ENCODE measurements at places on chromosomes 16 and 17.

GRCh38 chr16:8127070-8127469 lies 463.2 kb downstream of the TMEM114 start:
- no peak for DNase-seq

- DNase-seq, result no peak
These were observed 19.7 kb downstream of the GOSR2 start for GRCh38 chr17:46942441-46943217.

DNA sequence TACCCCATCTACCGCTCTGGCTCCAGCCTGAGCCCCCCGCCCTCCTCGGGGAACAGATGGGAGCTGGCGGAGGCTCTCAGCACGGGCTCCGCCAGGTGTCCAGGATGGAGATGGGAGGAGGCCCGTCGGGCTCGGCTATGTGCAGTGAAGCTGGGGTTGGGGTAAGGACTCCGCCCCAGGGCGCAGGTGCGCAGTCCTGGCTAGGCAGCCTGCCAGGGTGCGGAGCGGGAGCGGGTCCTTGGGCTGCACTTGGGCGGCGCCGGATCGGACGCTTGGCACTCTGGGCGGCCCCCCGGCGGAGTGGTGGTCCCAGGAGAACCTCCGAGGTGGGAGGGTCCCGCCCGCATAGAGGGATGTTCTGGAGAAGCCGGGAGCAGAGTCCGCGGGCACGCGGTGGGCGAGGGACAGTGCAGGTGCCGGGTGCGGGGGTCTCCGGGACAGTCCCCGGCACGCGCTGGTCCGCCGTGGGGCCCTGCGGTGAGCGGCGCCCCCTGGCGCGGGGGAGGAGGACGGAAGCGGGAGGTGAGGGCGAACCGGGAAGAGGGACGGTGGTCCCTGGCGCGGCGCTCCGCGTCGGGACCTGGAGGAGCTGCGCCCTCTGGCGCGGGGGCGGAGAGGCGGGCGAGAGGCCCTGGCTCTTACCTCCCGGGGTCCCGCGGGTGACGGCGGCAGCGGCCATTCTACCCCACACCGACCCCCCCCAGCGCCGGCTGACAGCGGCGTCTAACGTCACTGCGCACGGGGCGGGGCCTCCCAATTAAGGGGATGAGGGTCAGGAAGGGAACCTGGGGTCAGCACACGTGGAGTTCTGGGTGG lies at the start of gene CAMTA2:
CAMTA2 (minus strand) TSS at position 725 of the 816 bp plus-strand sequence. CDS start 1,453 bp downstream, outside the sequence.
- DNase-seq, result peak; percentile 83

DNA sequence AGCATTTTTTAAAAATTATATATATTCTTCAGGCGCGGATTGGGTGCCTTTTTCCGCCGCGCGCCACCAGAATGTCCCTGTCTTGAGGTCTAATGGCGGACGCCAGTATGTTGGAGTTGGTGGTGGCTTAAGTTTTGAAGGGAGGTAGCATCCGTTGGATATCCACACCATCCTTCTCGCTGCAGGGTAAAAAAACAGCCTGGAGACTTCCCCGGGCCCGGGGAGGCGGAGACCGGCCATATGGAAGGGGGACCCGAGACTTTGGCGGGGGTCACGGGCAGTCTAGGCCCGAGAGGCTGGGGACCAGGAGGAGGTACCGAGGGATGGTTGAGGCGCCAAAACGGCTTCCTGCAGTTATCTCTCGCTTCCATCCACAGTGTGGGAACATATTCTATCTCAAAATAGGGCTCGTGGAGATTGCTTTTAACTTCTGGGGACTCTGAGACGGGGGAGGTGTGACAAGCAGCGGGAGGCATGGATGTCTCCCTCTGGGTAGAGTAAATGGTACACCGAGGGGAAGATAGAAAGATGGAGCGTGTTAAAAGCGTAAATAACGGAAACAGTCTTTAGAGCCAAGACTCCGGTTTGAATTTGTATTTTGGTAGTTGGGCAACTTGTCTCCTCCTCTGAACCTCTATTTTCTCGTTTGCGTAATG lies at the start of gene SF3B3:
SF3B3 (plus strand) TSS at position 74 of the 656 bp plus-strand sequence. CDS start 2,841 bp downstream, outside the sequence.
- peak; percentile 69 for DNase-seq

DNA sequence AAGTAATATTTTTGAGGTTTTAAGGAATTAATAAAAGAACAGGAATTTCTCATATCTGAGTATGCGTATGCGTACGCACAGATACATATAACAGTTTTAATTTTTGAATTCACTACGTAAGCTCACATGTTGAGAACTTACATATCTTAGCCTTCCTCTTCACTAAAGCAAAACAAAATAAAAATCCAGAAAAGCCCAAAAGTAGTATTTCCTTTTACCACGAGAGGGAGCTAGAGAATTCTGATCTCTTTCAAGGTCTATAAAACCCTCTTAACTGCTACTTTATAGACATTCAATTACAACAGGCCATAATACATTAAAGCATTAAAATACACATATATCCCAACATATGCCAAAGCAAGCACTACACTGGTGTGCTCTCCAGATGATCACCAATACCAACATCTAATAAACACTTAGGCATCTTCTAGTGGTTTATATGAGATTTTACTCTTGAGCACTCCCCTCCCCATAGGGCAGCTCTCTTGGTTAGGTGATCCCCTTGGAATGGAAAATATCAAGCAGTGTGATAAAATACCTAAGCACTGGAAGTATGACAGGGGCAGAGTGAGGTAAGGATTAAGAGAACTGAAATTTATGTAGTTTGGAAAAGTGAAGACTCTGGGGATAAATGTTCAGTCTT lies 94.0 kb downstream of the SKAP1 start:
- no peak for DNase-seq

DNA sequence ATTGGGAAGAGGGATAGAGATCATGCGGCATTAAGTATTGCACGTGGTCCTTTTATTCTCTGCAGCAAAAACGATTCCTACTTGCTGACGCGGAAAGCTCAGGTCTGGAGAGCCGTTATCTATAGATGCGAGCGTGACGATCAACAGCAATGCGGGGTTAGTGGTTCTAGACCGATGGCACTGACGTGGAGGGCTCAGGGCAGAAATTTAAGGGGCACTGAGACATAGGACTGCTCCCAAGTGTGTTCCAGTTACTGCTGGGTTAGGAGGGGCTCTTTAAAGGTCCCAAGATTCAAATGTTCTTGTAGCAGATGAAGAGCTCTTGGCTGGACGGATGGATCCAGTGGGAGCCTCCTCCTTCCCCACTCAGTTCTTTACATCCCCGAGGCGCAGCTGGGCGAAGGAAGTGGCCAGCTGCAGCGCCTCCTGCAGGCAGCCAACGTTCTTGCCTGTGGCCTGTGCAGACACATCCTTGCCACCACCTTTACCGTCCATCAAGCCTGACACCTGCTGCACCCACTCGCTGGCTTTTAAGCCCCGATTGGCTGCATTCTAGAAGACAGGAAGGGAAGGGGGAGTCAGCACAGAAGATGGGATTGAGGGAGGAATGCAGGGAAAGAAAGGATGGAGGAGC lies 732 bp upstream of the EXOSC6 start:
- DNase-seq, result no peak

DNA sequence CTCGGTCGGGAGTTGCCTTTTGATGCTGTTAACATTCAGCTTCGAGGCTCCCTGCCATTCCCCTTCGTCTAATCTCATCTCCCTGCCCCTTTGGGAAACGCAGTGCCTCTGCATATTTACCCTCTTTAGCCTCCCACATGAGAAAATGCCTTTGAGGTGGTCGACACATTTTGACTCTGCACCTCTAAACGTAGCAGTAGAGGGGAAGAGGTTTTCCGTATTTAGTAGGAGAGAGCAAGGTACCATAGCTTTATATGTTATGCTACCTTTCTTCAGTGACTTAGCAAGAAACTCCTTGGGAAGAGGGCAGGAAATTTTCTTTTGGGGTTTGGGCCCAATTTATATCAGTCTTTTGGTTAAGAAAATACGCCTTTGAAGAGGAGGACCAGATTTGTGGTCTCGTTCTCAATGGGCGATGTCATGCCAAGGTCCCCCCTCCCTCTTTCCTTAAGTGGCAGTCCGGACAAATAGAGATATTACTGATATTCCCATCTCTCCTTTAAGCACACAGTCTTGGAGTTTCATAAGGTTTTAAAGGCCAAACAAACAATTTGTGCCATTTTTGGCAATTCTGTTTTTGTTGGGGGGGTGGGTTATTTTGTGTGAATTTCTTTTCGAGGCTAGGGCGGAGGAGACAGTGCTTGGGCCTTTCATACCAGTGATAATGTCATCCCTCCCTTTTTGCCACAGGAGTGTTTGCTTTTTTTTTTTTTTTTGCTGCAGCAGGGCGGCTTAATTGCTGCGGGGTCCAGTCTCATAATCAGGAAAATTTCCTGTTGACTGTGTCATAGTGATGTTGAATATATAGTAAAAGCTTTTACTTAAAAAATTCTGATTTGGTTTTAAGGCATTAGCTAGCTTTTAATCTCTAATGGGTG lies 1.5 kb downstream of the PAFAH1B1 start:
- peak; percentile 4 for DNase-seq

DNA sequence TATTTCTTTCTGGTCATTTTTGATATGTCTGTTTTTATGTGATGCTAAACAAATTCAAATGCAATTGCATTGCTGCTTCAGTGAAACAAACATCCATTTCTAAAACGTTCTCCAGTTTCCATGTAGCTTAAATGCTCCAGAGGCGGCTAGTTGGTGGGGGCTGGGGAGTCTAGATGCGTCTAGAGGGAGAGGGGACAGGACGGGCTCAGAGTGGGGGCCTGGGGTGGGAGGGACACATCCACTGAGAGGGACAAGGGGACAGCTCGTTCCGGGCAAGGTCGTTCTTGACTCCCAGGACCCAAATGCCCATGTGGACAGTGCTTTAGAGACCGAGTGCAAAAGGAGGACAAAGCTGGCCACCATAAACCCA lies 102.3 kb downstream of the FOXL1 start:
- no peak for DNase-seq

Data from activated CD4-positive, alpha-beta T cell treated with anti-CD3 and anti-CD28 coated beads, Interleukin-2, amount 50 U/mL, for 24 hours (primary cell).